ENCODE measurements at places on chromosomes 16 and 17.

GRCh38 chr17:31672161-31672819 is 186.8 kb downstream of the COPRS start:
- H3K4me1 ChIP-seq, result no peaks in the 10 kb centered on the region
- no peak overlapping the region for H3K27ac ChIP-seq
- no peak for DNase-seq
- no peaks in the 10 kb centered on the region for H3K36me3 ChIP-seq
- no peaks in the 10 kb centered on the region for H3K27me3 ChIP-seq

- H3K4me1 ChIP-seq, result no peaks in the 10 kb centered on the region
- H3K27me3 ChIP-seq, result no peaks in the 10 kb centered on the region
- peaks cover 3% of the 10 kb centered on the region for H3K36me3 ChIP-seq
- no peak for DNase-seq
- H3K4me3 ChIP-seq, result no peak overlapping the region
- H3K27ac ChIP-seq, result no peak overlapping the region
These were observed 67.2 kb upstream of the GNG13 start for GRCh38 chr16:867421-868385.

- no peak overlapping the region for H3K27ac ChIP-seq
- no peaks in the 10 kb centered on the region for H3K27me3 ChIP-seq
- H3K36me3 ChIP-seq, result peaks cover 22% of the 10 kb centered on the region
- peaks cover 3% of the 10 kb centered on the region for H3K4me1 ChIP-seq
These were observed 1.1 kb downstream of the CEMP1 start for GRCh38 chr16:2529961-2530628.

DNA sequence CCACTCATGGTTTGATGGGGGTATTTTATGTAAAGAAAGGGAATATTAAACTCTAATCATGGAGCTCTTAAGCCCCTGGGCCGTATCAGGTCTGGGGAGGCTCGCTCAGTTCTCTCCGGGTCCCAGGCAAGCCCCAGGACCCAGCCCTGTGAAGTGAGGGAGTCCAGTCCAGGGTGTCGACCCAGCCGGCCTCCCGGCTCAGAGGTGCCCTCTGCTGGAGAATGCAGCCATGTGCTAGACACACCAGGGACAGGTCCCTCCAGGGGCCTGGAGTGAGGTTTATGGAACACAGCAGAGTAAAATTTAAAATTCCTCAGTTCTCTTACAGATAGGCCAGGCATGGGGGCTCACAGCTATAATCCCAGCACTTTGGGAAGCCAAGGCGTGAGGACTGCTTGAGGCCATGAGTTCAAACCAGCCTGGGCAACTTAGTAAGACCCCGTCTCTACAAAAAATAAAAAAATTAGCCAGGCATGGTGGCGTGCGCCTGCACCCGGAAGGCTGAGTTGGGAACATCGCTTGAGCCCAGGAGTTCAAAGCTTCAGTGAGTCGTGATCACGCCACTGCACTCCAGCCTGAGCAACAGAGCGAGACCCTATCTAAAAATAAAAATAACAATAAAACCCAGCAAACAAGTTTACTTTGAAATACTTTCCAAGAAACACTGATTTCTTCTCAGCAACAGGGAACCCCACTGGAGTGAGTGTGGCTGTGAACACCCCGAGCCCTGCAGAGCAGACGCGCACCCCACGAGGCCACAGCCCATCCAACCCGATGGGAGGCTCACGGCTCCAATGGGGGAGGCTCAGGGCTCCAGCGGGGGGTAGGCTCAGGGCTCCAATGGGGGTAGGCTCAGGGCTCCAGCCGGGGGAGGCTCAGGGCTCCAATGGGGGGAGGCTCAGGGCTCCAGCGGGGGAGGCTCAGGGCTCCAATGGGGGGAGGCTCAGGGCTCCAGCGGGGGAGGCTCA is 72.2 kb downstream of the ZNF778 start:
- peaks cover 22% of the 10 kb centered on the region for H3K4me1 ChIP-seq
- peaks cover 28% of the 10 kb centered on the region for H3K36me3 ChIP-seq
- H3K27ac ChIP-seq, result no peak overlapping the region
- DNase-seq, result peak; percentile 76
- H3K27me3 ChIP-seq, result no peaks in the 10 kb centered on the region
- no peak overlapping the region for H3K4me3 ChIP-seq

DNA sequence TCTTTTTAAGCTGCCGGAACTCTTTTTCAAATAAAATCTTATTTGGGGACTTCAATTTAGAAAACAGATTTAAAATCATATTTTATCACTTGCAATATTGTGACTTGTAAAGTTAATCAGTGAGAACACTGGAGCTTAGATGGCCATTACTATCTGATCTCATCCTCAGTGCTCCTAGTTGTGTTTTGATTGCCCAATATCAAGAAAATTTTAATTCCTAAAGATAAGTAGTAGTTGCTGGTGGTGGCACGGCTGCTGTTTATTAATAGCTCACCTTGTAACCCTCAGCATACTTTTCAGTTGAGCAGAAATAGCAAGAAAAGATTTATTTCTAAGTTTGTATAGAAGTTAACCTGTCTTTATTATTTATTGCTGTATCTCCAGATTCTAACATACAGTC is 124.0 kb downstream of the NLK start:
- H3K4me3 ChIP-seq, result no peak overlapping the region
- no peaks in the 10 kb centered on the region for H3K27me3 ChIP-seq
- H3K4me1 ChIP-seq, result no peaks in the 10 kb centered on the region
- no peaks in the 10 kb centered on the region for H3K36me3 ChIP-seq
- no peak overlapping the region for H3K27ac ChIP-seq
- DNase-seq, result no peak
